Activated naive CD8-positive, alpha-beta T cell treated with anti-CD3 and anti-CD28 coated beads, Interleukin-2, amount 50 U/mL, for 24 hours (primary cell): ENCODE measurements at places on chromosomes 2 and 18.

GRCh38 chr2:96400049-96401000, 64.8 kb downstream of the NCAPH start:
- no peak for DNase-seq

- DNase-seq, result no peak
Observed at GRCh38 chr2:16700551-16701259, 35.1 kb upstream of the CYRIA start.

- DNase-seq, result no peak
Observed at GRCh38 chr2:241996100-241996499, 126.6 kb downstream of the RTP5 start.

- no peak for DNase-seq
Observed at GRCh38 chr2:196329959-196330358, 158.6 kb upstream of the STK17B start.

GRCh38 chr2:172588931-172589330, 33.0 kb downstream of the PDK1 start:
- no peak for DNase-seq

DNA sequence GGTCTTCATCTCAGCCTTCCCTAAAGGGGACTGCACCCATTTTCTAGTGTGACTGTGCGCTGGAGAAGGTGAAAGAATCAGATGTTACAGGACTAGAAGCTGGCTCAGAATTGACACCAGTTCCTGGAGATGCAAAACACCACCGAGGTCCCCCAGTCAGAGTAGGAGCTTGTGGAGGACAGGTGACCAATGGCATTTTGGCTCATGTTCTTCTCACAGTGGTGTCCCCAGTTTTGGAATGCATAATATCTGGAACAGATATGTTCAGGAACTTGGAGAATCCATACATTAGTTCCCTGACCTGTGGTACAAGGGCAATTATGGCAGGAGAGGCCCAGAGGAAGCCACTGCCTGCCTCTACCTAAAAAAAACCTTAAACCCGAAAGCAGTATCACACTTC, 66.3 kb downstream of the PSMG2 start:
- no peak for DNase-seq

DNA sequence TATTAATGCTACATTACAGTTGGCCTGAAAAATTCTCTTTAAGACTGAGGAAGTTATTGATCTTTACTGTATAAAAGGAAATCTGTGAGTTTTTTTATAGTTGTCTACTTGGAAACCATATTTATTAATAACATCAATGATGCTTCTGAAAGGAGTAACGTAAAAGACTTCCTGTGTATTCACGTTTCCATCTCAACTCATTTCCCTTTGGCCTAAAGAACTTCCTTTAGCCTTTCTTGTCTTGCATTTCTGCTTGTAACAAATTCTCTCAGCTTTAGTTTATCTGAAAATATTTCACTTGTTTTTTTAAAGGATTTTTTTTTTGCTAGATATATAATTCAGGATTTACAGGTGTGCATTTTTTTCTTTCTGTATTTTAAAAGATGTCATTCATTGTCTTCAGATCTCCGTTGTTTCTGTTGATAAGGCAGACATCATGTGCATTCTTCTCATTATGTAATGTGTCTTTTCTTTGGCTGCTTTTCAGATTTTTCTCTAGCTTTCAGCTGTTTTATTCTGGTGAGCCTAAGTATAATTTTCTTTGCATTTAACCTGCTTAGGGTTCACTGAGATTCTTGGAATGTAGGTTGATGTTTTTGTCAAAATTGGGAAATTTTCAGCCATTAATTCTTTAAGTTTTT, 159.0 kb upstream of the DAPL1 start:
- DNase-seq, result no peak

DNA sequence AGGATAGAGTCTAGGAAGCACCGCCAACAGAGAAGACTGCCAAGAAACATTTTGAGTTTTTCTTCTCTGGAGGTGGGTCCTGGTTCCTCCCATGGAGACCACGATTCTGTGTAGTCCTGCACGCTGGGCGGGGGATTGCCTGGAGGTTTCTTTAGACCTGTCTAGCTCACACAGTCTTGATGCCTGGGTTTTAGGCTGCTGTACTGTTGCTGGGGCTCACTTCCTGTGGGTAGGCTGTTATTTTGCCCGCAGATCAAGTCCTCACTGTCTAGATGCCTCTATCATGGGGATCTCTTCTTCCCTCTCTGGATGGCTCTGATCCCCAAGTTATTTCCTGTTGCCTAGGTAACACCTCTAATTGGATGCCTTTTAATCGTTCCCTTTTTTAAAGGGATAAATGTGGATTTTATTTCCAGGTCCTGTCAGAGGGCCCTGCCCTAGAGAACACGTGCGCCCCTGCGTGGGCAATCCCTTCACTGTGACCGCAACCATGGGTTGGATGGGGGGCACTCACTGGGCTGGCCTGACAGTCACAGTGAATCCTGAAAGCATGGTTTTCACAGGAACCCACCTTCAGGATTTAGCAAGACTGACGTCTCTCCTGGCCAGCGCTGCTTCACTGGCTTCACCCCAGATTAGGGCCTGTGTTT, 115.7 kb downstream of the MSH2 start:
- no peak for DNase-seq

DNA sequence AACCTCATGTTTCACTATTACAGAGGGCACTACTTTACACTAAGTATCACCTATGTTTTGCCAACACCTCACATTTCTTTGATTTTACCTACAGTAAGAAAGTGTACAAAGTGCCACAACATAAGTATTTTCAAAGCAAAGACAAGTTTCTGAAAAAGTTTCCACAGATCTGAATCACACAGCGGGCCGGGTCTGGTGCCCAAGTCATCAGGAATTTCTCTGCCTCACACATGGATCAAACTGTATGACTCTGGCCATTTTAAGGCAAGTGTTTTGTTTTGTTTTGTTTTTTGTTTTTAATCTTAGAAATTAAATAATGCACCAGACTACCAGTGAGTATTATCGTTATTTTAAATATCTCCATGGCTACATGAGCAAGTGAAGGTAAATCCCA, 73.4 kb downstream of the ZNF516 start:
- DNase-seq, result no peak

- no peak for DNase-seq
Observed at GRCh38 chr18:46067438-46068007, 4.5 kb downstream of the PSTPIP2 start.

DNA sequence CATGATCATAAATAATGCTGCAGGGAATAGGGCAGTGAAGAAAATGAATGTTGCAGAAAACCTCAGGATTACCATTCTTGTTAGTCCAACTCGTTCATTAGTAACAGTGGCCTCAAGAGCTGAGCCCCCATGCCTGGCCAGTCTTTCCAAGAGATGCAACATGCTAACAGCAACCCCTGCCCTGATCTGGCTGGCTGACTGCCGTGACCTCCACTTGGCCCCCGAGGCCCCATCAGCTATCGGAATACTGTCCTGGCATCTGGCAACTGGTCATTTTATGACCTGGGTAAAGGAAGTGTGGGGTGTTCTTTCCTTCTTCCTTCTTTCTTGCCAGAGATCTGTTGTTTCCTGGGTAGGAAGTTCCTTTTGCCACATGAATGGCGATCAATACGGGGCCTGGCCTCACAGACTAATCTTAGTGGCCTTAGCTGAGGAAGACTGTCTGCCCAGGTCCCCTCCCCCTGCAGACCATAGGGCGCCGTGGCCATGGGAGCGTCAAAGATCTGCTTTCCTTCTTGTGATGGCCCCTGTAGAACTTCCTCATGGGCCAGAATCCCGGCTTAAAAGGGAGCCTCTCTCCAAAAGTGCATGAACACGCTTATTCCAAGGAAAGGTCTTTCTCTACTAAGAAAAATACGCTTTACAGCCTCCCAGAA, 10.6 kb upstream of the TRABD2A start:
- DNase-seq, result no peak

DNA sequence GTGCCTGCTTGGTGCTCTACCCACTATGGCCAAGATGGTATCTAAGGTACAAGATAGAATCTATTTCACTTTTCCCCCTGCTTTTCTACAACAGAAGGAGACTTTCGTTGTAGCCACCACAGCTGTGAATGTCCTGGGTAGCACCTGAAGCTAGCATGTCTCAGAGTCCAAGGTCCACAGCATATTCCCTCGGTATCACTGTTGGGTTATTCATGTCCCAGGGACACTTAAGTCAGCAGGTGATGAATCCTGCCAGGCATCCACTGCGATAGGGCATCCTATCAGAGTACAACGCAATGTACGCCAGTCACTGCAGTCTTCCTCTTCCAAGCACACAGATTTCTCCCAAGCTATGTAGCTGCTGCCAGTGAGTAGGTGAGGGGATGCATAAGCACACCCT, 129.1 kb upstream of the LINC00305 start:
- DNase-seq, result no peak

- DNase-seq, result no peak
Observed at GRCh38 chr2:58035352-58035751, 11.3 kb upstream of the VRK2 start.

DNA sequence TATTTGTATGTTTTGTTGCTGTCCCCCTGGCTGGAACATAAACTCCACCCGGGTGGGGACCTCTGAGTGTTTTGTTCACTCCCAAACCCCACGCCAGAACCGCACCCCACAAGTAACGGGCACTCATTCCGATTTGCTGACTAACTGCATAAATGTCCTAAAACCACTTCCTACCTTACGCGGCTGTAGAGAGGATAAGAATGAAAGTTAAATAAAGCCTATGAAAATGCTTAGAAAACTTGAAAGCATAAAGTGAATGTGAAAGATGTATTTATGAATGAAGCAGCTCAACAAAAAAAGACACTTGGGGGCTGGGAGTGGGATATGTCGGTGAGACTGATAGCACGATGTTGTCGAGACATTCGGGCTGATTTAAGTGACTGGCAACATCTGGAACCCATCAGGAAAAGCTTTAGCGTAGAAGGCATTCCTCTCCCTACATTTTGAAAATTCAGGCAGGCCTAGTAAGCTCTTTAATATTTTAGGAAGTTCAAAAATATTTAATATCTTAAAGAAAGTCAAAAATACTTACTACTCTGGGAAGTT, 206.7 kb downstream of the SH3RF3 start:
- DNase-seq, result no peak
